ENCODE measurements at places on chromosomes 11 and 22.

DNA sequence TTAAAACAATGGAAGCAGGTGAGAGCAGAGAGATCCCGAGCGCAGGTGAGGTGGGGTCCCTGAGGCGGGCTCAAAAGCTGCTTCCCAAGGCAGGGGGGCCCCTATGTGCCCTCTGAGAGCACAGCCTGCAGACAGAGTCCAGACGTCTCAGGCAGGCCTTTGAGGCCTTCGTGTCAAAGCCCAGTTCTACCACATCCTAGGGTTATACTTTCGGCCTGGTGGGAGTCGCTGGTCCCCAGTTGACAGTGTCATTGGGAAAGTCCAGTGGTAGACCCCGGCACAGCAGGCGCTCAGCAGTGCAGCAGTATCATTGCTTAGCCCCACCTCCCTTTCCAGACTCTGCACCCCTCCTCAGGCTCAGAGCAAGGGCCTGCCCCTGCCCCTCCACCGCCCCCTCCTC is 9.1 kb downstream of the LINC01488 start:
- no peak for DNase-seq

DNA sequence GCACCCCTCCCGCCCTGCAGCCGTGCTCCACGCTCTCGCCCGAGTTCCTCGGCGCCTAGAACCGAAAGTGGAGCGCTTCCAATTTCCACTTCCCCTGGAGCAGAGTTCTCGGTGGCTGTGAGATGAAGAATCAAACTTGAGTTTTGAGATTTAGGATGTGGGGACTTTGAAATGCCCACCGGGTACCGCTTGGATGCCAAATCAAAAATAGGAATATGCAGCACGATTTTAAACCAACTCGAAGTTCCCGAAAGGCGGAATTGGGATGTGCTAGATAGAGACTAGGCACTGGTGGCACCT is 569 bp downstream of the POLA2 start:
- no peak for DNase-seq

GRCh38 chr11:119673759-119674336 is 55.2 kb downstream of the NECTIN1 start:
- DNase-seq = no peak

GRCh38 chr11:111778047-111778558 is 11.9 kb upstream of the PPP2R1B start:
- DNase-seq = no peak

Measured in D341Med (cell line).